RWPE2 (cell line): ENCODE measurements at places on chromosomes 4 and X.

DNA sequence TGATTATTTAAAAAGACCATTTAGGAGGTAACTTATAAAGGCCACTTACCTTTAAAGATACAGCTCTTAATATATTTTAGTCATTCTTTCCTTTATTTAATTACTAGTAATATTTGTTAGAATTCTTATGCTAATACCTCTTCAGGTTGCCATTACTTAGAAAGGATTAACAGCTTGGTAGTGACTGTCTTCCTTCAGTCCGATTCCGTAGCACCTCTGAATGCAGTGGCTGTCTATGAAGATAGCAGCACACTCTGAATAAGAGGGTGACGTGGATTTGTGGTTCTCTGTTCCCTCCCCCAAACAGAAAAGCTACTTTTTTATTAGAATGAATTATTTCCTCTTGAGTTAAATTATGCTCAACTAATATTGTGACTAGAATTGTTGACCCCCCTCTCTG lies 92.6 kb upstream of the TENM3 start:
- no peak for DNase-seq

- no peak for DNase-seq
Observed at GRCh38 chrX:24782011-24782410, 88.3 kb downstream of the POLA1 start.

DNA sequence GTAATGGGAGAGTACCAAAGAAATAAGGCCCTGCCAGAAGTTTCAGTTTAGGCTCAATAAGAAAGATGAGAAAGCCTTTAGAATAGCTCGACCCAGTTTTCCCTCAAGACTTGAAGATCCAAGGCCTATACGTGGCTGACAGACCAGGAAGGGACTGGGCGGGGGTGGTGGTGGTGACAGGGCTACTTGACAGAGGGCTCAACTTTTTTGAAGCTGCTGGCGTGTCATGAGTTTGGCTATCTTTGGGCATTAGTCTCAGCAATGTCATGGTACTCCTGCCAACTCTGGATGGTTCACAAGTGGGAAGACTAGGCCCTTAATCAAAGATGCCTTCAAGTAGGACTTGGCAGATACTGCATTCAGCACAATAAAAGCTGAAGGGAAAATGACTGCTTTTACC lies 100.1 kb upstream of the SCML1 start:
- DNase-seq = no peak

DNA sequence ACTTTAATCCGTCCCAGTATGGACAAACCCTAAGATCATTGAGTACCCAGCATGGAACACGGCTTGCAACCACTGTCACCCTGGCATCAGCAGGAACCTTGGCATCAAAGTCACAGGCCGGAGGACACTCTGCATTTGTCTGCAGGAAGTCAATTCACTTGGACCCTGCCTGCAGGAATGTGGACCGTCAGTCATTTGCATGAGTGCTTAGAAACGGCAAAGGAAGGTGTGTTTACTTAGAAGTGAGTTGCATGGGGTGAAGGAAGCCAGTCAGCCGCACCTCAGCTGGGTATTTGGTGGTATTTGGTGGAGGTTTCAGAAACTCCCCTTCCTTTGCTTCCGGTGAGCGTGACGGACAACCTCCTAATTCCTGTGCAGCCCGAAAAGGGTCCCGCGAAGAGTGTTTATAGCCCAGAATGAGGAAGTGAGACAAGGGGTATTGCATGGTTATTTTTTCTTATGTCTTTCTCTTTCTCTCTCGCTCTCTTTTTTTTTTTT lies 15.5 kb downstream of the P2RY8 start:
- no peak for DNase-seq
